ENCODE measurements at places on chromosomes 4 and X.
A peak's percentile ranks its signal among the peaks of the same experiment; 100 is the strongest.

- DNase-seq, result no peak
Observed at GRCh38 chr4:124266721-124267120, 445.8 kb downstream of the ANKRD50 start.

DNA sequence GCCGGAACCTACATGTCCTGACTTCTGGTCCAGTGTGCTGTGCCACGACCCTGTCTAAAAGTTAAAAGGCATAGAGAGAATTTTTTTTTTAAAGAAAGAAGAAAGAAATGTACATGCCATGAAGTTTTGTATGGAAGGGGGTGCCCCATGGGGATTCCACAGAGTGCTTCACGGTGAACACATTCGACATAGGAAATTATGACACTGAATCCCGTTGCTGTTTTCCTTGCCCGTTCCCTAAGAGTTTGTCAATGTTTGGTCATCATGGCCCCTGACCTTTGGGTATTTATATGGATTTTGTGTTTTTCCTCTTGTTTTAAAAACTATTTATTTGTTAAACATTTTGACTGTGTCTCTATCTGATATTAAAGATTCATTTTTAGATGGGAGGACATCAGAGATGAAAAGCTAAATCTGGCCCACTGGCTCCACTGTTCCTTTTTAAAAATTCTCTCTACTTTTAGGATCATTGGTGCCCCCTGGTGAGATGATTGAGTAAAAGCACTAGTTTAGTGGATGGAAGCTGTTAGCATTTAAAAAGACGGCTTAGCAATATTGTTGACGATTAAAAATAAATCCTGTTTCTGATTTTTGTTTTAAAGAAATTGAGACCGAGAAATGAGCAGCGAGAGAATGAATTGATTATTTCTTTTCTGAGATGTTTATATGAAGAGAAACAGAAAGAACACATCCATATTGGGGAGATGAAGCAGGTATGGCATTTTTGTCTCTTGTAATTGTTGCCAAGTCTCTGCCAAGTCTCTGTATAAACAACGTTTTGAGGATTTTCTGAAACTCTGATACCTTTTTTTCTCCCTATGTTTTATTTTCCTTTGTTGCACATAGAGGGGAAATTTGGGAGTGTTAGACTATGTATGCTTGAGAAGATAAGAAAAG is 75.0 kb downstream of the PTTG2 start:
- peak; percentile 33 for DNase-seq

GRCh38 chrX:133359466-133359865 is 55.8 kb downstream of the GPC4 start:
- peak; percentile 50 for DNase-seq

GRCh38 chrX:103747163-103747562 is 29.5 kb upstream of the PLP1 start:
- DNase-seq, result no peak

DNA sequence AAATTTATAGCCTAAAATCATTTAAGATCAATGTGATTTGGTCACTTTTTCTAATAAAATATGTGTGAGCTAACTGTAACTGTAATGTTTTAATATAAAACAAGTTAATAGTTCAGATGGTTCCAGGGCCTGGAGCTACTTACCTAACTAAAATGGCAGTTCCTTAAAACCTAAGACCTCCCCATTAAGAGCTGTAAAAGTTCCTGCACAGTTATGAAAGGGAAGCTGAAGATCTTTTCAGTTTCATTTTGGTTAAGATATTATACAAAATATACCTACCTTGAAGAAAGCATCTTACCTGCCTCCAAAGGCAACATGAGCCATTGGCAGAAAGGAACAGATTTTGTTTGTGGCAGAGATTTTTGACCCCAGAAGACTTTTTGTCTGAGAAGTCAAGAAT is 30.1 kb downstream of the HPF1 start:
- no peak for DNase-seq

- DNase-seq, result no peak
Observed at GRCh38 chr4:26368685-26369084, 47.9 kb downstream of the RBPJ start.

DNA sequence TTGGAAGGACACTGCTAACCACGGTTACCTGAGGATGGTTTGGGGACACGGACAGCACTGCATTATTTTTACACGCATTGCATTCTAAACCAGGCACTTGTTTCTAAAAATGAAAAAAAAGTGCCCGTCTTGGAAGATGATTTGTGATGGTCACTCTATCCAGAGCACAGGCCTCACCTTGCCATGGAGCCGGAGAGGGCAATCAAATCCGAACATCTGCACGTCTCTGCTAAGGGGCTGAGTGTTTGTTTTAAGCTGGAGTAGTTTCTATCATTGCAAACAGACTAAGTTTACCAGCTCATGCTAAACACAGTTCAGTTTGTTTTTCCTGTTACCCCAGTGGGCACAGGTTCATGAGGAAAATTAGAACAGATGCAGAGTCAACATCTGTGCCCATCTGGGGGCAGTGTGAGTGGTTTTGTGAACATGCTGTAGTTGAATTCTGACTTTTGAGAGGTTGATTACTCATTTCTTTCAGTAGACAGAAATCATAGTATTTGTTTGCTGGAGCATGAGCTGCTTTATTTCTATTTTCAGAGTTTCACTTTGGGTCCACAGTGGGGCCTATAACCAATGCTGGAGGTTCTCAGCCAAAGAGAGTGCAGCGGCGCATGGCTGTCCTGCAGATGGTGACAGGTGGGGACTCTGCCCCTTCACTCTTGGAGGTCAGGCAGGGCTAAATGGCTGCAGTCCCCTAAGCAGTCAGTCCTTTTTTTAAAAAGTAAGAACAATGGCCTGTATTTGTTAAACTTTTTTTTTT is 65.4 kb upstream of the ENPP6 start:
- no peak for DNase-seq

DNA sequence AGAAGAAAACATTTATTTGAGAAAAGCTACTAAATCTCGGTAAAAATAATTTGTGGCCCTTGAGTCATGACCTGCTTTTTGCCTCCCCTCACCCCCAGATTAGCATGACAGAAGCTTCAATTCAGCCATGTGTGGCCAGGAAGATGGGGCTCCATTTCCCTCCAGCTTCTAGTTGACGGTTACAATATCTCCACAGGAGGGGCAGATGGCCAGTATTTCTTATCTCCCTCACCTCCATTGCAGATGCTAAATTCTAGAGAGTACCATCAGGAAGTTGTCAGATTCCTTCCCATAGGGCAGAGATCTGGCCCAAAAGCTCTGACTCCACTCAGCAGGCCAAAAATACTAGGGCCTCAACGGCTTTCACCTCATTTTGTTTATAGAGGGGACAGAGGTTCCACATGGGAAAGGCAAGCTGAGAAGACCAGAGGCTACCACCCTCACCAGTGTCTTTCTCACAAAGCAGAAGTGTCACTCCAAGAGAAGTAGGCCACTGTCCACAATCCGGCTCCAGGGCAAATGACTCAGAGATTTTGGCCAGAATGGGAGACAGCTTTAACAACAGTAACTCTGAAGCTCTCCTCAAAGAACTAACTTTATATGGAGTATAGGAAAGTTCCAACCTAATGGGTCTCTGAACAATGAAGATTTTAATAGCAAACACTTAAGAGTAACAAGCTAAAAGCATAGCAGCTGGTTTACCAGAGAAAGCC is 108.3 kb downstream of the TBC1D19 start:
- peak; percentile 63 for DNase-seq

DNA sequence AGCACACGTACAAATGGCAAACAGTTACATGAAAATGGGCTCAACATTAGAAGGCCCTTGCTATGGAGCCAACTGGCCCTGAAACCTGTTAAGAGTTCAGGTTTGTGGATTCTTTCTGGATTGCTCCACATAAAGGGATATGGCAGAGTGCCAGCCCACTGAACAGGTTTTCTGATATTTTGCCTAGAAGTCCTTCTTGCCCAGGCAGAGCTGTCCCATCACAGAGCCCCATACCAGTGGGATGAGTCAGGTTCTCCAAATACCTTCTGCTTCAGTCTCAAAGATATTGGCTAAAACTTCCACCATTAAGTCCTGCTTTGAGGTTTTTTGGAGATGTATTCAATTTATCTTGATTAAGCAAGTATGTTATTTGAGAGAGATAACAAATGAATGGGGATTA is 146.8 kb upstream of the IL1RAPL2 start:
- no peak for DNase-seq

GRCh38 chrX:119003462-119003861 is 29.0 kb downstream of the LONRF3 start:
- DNase-seq, result no peak

- no peak for DNase-seq
Observed at GRCh38 chr4:139606579-139607501, 50.8 kb upstream of the SETD7 start.

DNA sequence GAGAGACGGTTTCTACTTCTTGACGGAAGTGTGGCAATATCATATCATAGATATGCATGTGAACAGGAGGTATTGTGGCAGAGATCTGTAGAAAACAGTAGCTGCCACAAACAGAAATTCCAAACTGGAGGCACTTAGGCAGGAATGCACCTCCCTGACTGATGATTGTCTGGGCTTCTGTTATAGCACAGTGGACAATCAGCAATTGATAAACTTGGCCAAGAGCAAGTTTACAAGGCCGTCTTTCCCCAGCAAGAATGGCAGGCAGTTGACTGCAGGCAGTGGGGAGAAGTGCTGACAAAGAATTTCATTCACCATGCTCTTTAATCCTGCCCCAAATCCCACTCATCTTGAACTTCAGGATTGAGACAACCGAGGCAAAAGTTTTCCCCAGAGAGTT is 114.4 kb upstream of the STOX2 start:
- no peak for DNase-seq

- no peak for DNase-seq
Observed at GRCh38 chr4:84799318-84799717, 167.2 kb downstream of the WDFY3 start.

GRCh38 chr4:1053080-1053661 is 41.7 kb downstream of the FGFRL1 start:
- no peak for DNase-seq

Measured in NT2/D1 (cell line).